Common myeloid progenitor, CD34-positive (primary cell): ENCODE measurements at places on chromosomes 1 and 21.

DNA sequence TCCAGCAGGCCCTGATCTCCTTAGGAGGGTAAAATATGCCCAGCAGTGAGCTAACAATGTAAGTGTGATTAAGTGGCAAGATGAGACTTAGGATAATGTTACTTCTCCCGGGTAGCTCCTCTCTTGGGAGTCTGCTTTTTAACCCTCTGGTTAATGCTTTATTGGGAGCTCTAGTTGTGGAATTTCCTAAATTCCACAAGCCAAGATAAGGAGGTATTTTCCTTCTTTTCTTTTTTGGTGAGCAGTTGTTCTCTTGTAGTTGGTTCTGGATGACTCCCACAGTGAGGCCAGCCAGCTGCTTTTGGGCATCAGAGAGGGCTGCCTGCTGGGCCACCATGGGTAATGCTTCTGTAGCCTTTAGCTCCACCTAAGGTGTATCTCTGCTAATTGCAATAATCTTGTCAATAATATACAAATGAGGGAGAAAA, 19.3 kb downstream of the C1orf52 start:
- no peak for DNase-seq
- no peak overlapping the region for H3K4me3 ChIP-seq
- H3K27me3 ChIP-seq = no peaks in the 10 kb centered on the region
- H3K36me3 ChIP-seq = no peaks in the 10 kb centered on the region
- H3K27ac ChIP-seq = no peak overlapping the region

DNA sequence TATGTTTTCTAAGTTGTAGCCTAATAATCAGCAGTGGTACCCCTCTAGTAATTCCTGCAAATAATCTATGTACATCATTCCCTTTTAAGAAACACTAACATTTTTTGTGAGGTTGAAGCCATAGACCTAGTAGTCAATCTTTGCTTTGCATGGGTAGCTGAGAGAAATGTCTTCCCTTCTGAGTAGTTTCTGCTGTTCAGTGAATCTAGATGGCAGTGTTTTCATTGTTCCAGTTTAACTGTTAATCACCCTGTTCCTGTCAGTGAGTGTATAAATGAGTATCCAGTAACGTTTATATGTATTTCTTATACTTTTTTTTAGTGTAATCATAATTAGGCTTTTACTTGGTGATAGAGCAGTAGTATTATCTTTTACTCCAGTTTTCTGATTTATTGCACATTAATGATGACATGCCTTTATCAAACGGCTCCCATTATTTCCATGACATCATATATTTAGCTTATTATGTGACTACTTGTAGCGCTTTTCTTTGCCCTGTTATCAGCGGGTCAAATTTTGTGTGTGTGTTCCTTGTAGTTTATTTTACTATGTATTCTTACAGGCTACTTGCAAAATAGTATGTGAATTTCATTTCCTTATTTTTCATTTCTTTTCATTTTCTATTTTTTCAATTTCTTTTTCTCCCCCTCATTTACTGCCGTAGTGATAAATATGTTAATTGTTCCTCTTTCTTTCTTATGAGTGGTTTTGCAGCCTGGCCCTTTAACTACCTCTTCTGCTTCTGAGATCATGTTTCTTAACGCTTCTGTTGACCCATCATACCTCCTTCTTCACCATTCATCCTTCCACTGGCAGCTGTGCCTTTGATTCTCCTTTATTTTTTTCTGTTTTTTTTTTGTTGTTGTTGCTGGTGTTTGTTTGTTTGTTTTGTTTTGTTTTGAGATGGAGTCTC, 18.8 kb downstream of the CEP350 start:
- H3K4me1 ChIP-seq = no peaks in the 10 kb centered on the region
- H3K27me3 ChIP-seq = no peaks in the 10 kb centered on the region
- H3K36me3 ChIP-seq = peaks cover 4% of the 10 kb centered on the region
- peak overlapping the region; percentile 4 for H3K27ac ChIP-seq

GRCh38 chr21:17536381-17536780, 23.5 kb downstream of the CXADR start:
- no peak for DNase-seq
- no peaks in the 10 kb centered on the region for H3K36me3 ChIP-seq
- H3K4me1 ChIP-seq = no peaks in the 10 kb centered on the region
- H3K4me3 ChIP-seq = no peak overlapping the region
- H3K27me3 ChIP-seq = no peaks in the 10 kb centered on the region

DNA sequence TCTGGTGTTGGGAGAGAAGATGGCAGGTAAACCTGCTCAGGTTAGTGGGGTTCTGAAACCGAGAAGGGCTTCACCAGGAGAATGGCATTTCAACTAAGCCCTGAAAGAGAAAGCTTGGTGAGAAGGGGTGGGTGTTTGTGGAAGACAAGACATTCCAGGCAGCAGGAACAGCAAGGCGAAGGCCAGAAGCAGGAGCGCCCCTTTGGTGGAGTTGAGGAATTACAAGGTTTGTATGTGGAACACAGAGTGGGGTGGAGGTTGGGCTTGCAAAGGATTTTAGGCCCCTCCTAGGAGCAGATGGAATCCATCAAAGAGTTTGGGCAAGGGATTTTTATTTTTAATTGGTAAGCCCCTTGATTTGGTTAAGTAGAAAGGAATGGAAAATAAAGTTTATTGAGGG, 24.8 kb upstream of the ELOA start:
- H3K27me3 ChIP-seq = no peaks in the 10 kb centered on the region
- H3K4me1 ChIP-seq = no peaks in the 10 kb centered on the region
- DNase-seq = no peak

GRCh38 chr1:14247666-14248065, 350.8 kb upstream of the KAZN start:
- peaks cover 2% of the 10 kb centered on the region for H3K27me3 ChIP-seq
- H3K36me3 ChIP-seq = no peaks in the 10 kb centered on the region
- H3K27ac ChIP-seq = no peak overlapping the region
- no peak overlapping the region for H3K4me3 ChIP-seq
- no peak for DNase-seq

- DNase-seq = no peak
- no peak overlapping the region for H3K4me3 ChIP-seq
- peaks cover 16% of the 10 kb centered on the region for H3K4me1 ChIP-seq
- no peak overlapping the region for H3K27ac ChIP-seq
These were observed 4.0 kb upstream of the CDA start for GRCh38 chr1:20584890-20585289.

GRCh38 chr1:78426408-78426807, 64.4 kb upstream of the PTGFR start:
- no peaks in the 10 kb centered on the region for H3K4me1 ChIP-seq
- no peak overlapping the region for H3K4me3 ChIP-seq

GRCh38 chr1:198232940-198233675, 76.3 kb downstream of the NEK7 start:
- H3K27ac ChIP-seq = no peak overlapping the region
- peaks cover 15% of the 10 kb centered on the region for H3K36me3 ChIP-seq
- H3K4me3 ChIP-seq = no peak overlapping the region

- H3K4me1 ChIP-seq = peaks cover 81% of the 10 kb centered on the region
- no peak overlapping the region for H3K4me3 ChIP-seq
- H3K36me3 ChIP-seq = no peaks in the 10 kb centered on the region
- no peak overlapping the region for H3K27ac ChIP-seq
- DNase-seq = peak; percentile 73
These were observed 177.7 kb downstream of the VAV3 start for GRCh38 chr1:107787299-107787698.

DNA sequence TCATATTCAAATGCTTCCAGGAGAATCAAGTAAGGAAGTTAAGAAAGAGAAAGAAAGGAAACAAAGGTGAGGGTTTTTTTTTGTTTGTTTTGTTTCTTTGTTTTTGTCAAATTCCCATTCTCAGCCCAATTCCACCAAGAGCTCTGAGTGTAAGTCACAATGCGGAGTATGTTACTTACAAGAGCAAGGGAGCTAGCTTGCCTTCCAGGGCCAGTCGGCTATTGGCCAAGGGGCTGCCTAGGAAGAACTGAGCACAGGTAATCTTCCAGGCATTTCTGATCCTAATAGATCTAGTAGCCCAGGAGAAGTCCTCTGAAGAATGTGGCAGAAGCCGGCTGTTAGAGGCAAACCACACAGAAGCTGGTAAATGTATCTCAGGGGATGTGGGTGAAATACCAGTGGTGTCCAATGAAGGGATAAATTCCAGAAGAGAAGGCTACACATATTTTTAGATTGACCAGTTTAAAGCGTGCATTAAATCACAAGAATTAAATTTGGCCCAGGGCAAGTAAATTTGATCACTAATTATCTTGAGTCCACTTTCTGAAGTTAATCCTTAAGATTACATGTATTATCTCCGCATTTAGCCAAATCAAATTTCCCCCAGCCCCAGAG, 239.6 kb upstream of the ADAMTS5 start:
- H3K36me3 ChIP-seq = no peaks in the 10 kb centered on the region
- no peak overlapping the region for H3K27ac ChIP-seq
- no peak for DNase-seq
- no peak overlapping the region for H3K4me3 ChIP-seq

DNA sequence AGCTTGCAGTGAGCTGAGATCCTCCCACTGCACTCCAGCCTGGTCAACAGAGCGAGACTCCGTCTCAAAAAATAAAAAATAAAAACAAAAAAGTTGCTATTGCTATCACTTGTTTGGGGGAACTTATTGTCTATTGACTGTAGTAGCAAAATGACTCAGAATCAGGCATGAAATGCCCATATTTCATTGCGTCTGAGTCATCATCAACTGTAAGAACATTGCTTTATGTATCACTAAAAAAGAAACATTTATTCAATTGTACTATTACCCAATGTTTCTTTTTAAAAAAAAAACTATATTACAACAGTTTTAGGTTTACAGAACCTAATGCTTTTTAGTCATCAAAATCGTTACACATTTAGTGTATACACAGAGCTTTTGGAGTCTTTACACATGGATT, 91.0 kb upstream of the FMN2 start:
- no peaks in the 10 kb centered on the region for H3K4me1 ChIP-seq
- H3K27me3 ChIP-seq = peaks cover 10% of the 10 kb centered on the region
- H3K4me3 ChIP-seq = no peak overlapping the region
- no peaks in the 10 kb centered on the region for H3K36me3 ChIP-seq
- H3K27ac ChIP-seq = no peak overlapping the region

DNA sequence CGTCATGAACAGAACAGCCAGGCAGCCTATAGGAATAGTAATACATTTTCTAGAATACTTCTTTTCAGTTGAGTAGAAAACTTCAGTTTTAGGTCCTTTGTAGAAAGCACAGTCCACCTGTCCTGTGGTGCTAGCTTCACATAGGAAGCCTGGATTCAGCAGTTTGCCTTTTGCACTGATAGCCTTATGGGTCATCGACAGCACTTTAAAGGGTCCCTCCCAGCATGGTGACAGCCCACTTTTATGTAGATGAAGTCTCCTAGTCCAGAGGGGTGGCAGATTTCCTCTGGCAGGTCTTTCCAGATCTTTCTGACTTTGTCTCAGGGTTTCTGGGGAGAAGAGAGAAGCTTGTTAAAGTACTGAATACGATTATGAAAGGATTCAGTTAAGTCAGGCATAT, 161.4 kb upstream of the TNR start:
- no peak overlapping the region for H3K4me3 ChIP-seq
- H3K36me3 ChIP-seq = no peaks in the 10 kb centered on the region
- no peak overlapping the region for H3K27ac ChIP-seq
- no peaks in the 10 kb centered on the region for H3K27me3 ChIP-seq

- no peak for DNase-seq
- no peaks in the 10 kb centered on the region for H3K27me3 ChIP-seq
- no peak overlapping the region for H3K27ac ChIP-seq
- no peak overlapping the region for H3K4me3 ChIP-seq
- H3K4me1 ChIP-seq = no peaks in the 10 kb centered on the region
- no peaks in the 10 kb centered on the region for H3K36me3 ChIP-seq
These were observed 74.2 kb upstream of the NGF start for GRCh38 chr1:115412286-115412685.

DNA sequence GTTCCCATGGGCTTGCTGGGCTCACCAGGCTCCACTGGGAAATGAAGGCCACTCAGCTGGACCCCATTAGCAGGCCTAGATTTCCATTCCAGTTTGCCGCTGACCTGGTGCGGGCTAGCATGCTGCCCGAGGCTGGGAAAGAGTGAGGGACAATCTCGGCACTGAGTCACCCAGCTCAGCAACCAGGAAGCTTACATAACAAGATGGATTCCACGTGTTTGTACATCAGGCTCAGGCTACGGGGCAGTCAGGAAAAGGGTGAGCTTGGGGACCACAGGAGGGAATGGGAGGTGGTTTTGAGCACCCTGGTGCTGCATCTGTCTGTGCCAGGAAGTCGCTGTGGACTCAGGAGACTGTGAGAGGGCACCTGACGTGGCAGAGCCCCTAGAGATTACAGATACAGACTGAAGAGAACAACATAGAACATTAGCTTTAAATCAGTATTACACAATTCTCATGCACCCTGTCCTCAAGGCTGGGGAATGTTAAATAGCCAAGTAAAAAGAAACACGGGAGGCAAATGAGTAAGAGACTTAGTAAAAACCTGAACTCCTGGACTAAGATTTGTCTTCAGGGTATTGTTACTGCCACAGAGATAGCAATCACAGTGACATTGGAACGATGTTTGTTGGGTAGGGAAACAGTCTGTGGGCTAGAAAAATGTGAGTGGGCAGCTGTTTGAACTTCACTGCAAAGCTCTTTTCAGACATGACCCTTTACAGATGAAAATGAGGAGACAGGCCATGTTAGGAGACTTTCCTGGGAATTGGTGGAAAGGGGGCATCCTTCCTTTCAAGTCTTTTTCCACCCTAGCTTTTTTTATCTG, 51.1 kb downstream of the GLUL start:
- DNase-seq = no peak
- no peaks in the 10 kb centered on the region for H3K4me1 ChIP-seq
- no peak overlapping the region for H3K4me3 ChIP-seq
- H3K36me3 ChIP-seq = no peaks in the 10 kb centered on the region

DNA sequence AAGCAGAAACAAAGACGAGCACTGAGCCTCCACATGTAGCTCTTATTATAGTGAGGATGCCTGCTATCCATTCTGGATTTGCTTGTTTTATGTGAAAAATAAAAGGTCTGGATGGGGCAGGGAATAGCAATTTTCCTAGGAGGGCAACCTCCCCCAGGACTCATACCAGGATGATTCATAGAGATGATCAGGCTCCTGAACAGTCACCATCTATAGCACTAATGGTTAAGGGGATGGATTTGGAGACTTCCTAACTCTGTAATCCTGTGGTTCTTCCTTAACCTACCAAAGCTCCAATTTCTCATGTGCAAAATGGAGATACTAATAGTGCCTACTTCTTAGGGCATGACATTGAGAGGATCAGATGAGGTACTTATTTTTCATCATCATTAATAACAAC, 34.5 kb upstream of the CD58 start:
- no peaks in the 10 kb centered on the region for H3K36me3 ChIP-seq
- no peak for DNase-seq
- peaks cover 7% of the 10 kb centered on the region for H3K4me1 ChIP-seq
- H3K27ac ChIP-seq = no peak overlapping the region
- no peaks in the 10 kb centered on the region for H3K27me3 ChIP-seq

- peak; percentile 37 for DNase-seq
- H3K36me3 ChIP-seq = peaks cover 13% of the 10 kb centered on the region
- peak overlapping the region; percentile 96 for H3K27ac ChIP-seq
- no peaks in the 10 kb centered on the region for H3K27me3 ChIP-seq
- peak overlapping the region; percentile 92 for H3K4me3 ChIP-seq
These were observed 701 bp upstream of the MUTYH start for GRCh38 chr1:45340816-45341466.

GRCh38 chr1:183676586-183677189, 23.6 kb upstream of the APOBEC4 start:
- no peaks in the 10 kb centered on the region for H3K27me3 ChIP-seq
- H3K4me1 ChIP-seq = no peaks in the 10 kb centered on the region
- no peaks in the 10 kb centered on the region for H3K36me3 ChIP-seq
- no peak for DNase-seq
- no peak overlapping the region for H3K4me3 ChIP-seq
